HepG2 (cell line): ENCODE measurements at places on chromosomes 6 and 20.

DNA sequence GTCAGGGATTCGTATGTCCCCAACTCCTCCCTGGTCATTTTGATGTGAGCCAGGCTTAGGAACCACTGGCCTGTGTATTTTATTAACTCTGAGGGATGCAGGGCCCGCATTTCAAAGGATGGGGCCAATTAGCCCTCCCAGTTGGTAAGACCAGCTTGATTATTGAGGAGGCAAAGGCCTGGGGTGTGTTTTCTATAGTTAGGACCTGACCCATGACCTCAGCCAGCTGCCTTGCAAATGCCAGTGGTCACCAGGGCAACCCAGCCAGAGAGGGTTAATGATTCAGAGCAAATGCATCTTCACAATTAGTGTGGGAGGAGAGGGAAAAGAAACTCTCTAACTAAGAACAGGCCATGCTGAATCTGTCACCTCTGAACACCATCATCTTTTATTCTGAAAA, 835.4 kb downstream of the MAFB start:
- no peak for DNase-seq

GRCh38 chr20:63173552-63174191, 42.3 kb downstream of the YTHDF1 start:
- peak; percentile 40 for DNase-seq

- DNase-seq = no peak
Observed at GRCh38 chr6:128129679-128130078, 228.8 kb upstream of the THEMIS start.

- DNase-seq = peak; percentile 46
Observed at GRCh38 chr6:140441256-140441655, 1066.8 kb upstream of the CITED2 start.

DNA sequence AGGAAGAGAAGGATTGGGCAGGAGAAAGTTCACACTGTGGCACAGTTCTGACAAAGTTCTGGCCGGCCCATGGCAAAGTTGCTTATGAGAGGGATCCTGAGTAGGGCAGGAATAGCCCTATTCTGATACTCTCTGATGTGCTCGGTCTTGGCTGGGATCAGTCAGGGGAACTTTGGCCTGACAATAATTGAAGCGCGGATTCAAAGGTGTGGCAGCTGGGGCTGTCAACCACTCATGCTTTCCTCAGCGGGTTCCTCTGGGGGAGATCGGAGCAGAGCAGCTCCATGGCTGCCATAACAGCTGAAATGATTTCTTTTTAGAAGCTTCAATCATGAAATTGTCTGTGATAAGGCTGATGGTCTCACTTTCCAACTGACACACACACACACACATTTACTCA, 714.1 kb downstream of the DHX35 start:
- DNase-seq = no peak

DNA sequence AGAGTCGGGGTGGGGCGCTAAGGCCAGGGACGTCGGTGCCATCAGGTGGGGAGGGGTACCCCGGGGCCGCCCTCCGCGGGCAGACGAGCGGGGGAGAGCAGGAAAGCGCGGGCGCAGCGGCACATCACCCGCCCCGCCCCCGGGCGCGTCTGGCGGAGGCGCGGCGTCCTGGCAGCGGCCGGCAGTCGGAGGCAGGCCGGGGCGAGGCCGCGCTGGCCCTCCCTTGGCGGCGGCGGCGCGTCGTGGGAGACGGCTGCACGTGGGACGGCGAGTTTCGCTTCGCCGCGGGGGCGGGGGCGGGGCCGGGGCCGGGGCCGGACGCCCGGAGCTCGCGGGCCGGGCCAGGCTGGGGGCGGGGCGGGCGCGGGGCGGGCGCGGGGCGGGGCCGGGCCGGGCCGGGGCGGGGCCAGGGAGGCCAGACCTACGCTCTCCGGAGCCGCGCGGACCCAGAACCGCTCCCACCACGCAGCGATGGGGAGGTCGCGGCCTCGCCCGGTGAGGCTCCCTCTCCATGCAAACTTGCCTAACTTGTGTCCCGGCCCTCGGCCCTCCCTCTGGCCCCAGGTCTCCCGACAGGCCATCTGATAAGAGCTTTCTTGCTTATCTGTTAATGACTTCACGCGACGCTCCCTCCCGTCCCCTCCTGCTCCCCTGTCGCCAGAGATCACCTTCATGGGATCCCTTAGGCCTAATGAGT, 12.5 kb downstream of the ITPR3 start:
- DNase-seq = no peak

- DNase-seq = no peak
Observed at GRCh38 chr6:56890066-56890465, 64.8 kb upstream of the BEND6 start.

GRCh38 chr20:56860413-56860812, 231.3 kb downstream of the TFAP2C start:
- DNase-seq = no peak

- no peak for DNase-seq
Observed at GRCh38 chr6:137191670-137192069, 18.2 kb upstream of the IL22RA2 start.

GRCh38 chr6:37624606-37625574, 72.8 kb downstream of the MDGA1 start:
- DNase-seq = no peak

- DNase-seq = no peak
Observed at GRCh38 chr6:149948011-149948410, 6.2 kb downstream of the ULBP2 start.

- DNase-seq = no peak
Observed at GRCh38 chr6:64041373-64041772, 405.8 kb downstream of the PHF3 start.

DNA sequence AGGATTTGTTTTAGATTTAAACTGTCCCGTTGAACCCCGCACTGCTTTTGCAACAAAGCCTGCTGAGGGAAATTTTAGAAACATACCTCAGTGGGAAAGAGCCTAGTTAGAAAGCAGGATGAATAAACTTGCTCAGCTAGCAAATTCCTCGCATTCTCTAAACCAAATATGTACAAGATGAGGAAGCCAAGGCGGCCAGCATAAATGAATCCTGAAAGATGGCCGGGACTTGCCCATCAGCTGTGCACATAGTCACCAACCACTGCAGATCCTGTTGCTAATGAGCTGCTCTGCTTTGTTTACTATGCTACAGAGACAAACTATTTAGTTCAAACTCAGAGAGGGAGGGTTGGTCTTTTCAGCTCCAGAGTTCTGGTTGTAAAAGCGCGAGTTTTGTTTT, 49.0 kb downstream of the TMEM170B start:
- no peak for DNase-seq

GRCh38 chr6:33742092-33742491, 4.6 kb downstream of the IP6K3 start:
- no peak for DNase-seq

- no peak for DNase-seq
Observed at GRCh38 chr6:168163096-168163731, 84.2 kb upstream of the FRMD1 start.

DNA sequence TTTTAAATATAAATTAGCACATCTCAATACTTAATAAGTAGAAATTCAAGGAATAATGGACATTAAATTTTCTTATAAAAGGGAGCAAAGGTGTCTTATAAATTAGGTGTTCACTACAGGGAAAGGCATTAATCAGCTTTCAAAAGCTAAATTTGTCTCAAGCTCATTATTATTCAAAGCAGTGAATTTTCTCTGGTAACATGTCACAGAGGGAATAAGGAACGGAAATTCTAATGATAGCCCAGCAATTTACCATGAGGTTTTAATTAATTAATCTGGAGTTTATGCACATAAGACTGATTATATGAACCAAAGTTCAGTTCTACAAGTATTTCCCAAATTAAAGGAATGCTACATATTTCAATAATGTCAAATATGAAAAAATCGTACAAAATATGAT, 15.4 kb upstream of the GJE1 start:
- DNase-seq = no peak

DNA sequence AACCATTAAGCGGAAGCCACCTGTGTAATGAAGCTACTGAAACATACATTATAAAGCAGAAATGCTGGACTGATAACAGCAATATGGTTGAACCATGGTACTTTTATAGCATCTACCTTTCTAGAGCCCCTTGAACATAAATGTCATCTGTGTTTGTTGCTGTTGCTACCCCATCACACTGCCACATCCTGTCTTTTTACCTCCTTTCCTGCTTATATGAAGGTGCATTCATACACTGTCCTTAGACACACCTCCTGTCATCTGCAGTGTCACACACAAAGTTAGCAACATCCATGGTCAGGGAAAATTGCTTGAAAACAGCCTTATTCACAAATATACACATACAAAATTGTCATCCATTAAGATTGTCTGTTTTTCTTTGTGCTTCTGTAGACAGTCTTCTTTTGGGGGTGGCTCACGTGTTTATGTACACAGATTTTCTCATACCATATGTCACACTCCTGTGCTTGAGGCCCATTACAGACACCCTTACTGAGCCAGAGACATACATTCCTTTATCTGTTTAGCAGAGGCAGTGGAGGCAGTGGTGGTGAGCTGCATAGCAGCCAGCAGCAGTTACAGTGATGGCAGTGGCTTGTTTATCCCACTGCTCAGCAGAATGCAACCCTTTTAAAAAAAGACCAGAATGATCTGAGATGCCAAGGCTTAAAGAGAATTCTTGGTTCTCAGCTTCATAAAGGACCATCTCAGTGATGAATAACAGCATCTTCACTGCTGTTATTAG, 25.9 kb downstream of the C6orf62 start:
- no peak for DNase-seq

GRCh38 chr6:77324866-77325265, 138.4 kb downstream of the HTR1B start:
- DNase-seq = no peak

GRCh38 chr6:6665555-6666243, 77.2 kb downstream of the LY86 start:
- DNase-seq = no peak

- DNase-seq = no peak
Observed at GRCh38 chr20:57628047-57628961, 8.1 kb upstream of the ZBP1 start.

DNA sequence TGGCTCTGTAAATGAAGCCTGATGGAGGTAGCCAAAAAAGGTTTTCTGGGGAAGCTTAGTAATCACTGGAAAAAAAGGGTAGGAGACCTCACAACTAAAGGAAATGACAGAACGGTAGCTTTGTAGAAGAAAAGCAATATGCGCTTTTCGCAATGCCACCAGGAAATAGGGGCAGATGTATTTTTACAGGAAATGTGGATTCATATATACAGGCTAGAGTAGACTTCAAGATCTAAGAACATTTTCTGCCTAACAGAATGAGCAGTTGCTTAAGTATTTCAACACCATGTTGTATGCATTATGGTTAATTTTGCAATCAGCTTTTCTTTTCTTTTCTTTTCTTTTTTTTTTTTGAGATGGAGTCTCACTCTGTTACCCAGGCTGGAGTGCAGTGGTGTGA, 219.6 kb downstream of the CD83 start:
- no peak for DNase-seq

DNA sequence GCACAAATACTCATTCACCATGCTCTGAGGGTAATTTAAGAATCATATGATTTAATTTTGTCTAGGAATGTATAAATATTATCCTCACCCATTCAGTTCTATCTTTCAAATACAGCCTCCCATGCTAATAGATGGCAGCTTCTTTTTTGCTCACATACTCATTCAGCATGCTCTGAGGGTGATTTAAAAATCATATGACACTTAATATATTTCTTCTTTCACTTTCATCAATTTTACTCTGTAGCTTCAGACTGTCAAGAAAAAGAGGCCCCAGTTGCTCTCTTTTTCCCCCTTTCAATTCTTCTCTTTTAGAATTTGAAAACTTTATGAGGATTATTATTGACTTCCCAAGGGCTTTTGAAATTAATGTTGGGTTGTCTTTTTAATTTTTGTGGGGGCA, 161.7 kb upstream of the LAMP5 start:
- DNase-seq = no peak

GRCh38 chr6:76885861-76886301, 577.4 kb downstream of the HTR1B start:
- DNase-seq = no peak

- no peak for DNase-seq
Observed at GRCh38 chr6:13368079-13368730, 39.9 kb upstream of the TBC1D7 start.

- DNase-seq = no peak
Observed at GRCh38 chr20:2341336-2341735, 39.4 kb upstream of the TGM6 start.

DNA sequence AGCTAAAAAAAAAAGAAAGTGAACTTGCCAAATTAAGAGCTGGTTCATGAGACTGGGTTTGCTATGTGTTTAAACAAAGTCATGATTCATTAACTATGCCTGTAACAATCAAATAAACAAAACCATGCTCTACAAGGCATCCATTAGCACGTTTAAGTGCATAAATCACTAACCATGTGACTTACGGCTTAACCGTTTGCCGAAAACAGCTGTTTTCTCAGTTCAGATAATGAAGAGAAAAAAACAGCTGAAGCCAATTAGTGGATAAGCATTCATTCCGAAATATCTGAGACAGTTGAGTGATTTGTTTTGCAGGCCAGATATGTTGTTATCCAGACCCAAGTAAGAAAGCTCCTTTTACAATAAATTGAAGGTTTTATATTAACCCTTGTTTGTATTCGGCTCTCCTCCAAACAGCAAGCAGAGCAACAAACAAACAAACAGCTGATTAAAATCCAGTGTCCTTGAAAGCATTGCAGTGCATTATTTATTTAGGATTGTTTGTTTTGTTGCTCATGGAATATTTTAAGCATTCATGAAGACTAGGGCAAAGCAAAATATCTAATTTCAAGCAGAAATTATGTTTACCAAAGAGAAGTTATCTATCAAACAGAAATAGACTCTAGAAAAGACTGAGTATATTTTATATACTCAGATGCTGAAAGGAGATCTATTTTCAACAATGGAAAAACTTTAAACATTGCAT, 343.5 kb downstream of the RFPL4B start:
- no peak for DNase-seq

- DNase-seq = no peak
Observed at GRCh38 chr6:115932481-115932880, 128.2 kb downstream of the FRK start.

- no peak for DNase-seq
Observed at GRCh38 chr6:19755181-19755580, 82.0 kb upstream of the ID4 start.

- DNase-seq = no peak
Observed at GRCh38 chr6:195861-196360, 96.4 kb upstream of the DUSP22 start.

DNA sequence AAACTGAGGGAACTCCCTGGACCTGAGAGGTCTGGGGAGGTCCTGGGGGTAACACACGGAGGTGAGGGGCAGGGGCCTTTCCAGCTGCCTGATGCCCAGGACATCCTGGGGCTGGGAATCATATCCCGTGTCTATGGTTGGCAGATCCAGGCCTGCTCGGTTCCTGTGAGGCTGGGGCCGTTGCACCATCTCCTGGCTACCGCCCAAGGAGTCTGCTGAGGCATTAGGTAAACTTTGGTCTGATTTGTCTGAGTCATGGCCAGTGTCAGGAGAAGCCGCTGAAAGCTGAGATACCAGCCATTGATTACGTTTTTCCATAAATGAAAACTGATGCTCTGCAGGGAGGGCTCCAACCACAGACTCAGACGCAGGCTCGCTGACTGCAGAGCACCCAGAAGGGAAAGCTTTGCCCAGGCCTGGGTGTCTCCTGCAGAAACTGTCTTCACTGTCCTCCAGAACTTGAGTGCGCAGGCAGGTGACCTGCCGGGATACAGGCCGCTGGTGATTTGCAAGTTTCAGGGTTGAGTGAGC, 14.2 kb downstream of the TRAF3IP2 start:
- DNase-seq = peak; percentile 88
